Right ventricle myocardium superior (tissue), 1 donor: ENCODE measurements at places on chromosomes 6 and 20.

GRCh38 chr6:53862662-53863462, 68.1 kb downstream of the LRRC1 start:
- DNase-seq = no peak

DNA sequence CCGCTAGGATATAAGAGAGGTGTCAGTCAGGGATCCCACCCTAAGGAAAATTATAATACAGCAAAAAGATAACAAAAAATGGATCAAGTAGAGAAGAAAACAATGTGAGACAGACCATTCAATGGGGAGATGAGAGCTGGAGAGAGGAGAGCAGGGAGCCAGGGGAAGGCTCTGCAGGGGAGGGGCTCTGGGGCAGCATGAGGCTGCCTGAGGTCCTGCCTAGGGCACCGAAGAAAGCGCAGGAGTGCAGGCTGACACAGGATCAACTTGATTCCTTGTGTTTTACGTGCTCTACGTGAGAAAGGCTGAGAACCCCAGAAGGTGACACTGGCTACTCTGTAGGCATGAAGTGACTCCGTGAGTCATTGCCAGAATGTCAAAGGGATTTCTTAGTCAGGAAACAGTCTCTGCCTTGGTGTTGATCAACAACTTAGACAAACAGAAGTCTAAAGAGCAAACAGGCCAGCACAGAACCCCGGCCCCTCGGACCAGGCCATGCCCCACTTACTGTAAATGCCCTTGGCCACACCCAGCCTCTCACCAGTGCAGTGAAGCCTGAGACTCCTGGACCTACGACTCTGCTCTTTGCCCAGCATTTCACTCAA, 290.1 kb upstream of the PRDM1 start:
- DNase-seq = no peak

DNA sequence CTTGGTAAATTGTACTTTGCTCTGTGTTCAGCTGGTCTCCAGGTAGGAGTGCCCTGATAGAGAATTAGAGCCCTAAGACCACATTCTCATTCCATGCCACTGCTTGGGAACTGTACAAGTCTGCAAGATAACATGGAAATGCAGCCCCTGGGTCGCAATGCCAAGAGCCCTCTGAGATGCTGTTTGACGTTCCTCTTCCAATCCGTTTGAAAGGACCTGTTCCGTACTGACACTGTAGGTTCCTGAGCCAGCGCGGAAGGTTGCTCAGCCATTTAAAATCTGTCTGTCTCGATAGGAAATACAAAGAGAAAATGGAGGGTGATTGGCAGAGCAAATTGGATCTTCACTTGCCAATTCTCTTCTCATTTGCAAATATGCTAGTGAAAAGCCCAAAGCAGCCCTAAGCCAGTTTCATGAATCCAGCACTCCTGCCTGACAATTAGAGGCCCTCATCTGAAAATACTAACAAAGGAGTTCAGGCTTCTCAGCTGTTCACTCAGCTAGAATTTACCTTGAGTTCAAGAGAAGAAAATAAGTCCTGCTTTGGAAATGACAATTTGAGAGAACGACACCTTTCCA, 100.6 kb upstream of the AFDN start:
- no peak for DNase-seq

- no peak for DNase-seq
Observed at GRCh38 chr6:12584631-12585405, 131.7 kb upstream of the PHACTR1 start.

DNA sequence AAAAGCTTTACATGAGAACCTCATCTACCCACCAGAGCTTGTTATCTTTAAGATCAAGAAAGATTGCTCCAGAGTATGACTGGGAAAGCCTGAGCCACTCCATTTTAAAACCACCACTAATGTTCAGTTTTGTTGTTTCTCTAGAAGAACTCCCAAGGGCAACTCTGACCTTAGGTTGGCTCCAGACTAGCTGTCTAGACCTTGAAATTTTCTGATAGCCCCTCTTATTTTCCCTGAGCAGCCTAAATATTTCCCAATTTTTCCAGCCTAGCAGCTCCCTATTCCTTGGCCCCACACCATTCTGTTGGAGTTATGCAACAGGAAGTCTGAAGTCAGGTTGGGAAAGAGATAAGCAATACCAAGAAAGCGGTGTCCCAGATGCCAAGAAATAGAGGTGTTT, 84.6 kb upstream of the TCF21 start:
- no peak for DNase-seq

- no peak for DNase-seq
Observed at GRCh38 chr6:22133357-22133756, 163.5 kb downstream of the PRL start.

- peak; percentile 79 for DNase-seq
Observed at GRCh38 chr20:58892141-58892931, 39.8 kb downstream of the GNAS start.

DNA sequence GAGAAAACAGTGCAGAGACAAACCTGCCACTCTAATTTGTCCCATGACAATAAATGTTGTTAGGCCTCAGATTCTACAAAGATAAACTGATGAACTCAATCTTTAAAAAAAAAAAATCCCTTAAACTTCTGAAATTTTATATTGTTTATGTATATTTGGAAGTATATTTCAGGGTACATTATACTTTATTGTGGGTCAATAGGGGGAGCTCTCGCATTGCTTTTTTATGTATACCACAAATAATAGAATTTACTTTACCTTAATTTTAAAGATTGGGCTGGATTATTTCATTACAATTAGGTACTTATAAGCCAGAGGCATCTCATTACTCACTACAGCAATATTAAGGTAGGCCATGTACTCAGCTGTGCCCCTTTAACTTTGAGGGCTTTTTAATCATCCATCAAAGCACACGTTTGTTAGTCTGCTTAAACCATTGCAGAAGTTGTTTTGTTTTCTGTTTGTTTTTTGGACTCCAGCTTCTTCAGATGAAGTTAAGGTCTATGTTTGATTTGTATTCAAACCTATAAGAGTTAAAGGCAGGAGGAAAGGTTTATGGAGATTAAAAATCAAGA, 56.3 kb upstream of the EYA4 start:
- DNase-seq = no peak

GRCh38 chr6:121594053-121594452, 158.6 kb downstream of the GJA1 start:
- DNase-seq = no peak

DNA sequence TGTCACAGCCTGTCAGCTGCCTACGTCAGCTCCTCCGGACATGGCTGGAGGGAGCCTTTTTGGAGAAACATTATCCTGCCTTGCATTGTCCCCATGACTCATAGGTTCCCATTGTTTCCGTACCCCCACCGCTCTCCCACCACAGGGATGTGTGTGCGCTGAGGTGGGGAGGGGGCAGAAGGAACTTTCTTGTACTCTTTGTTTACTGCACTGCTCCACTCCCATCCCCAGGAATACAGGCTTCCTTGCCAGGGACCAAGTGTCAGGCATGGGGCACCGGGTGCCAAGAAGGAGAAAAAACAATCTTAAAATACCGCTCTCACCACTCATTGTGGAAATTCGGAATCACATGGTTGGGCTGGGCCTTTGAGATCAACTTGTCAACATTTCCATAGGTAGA, 51.0 kb downstream of the KCNK5 start:
- no peak for DNase-seq

DNA sequence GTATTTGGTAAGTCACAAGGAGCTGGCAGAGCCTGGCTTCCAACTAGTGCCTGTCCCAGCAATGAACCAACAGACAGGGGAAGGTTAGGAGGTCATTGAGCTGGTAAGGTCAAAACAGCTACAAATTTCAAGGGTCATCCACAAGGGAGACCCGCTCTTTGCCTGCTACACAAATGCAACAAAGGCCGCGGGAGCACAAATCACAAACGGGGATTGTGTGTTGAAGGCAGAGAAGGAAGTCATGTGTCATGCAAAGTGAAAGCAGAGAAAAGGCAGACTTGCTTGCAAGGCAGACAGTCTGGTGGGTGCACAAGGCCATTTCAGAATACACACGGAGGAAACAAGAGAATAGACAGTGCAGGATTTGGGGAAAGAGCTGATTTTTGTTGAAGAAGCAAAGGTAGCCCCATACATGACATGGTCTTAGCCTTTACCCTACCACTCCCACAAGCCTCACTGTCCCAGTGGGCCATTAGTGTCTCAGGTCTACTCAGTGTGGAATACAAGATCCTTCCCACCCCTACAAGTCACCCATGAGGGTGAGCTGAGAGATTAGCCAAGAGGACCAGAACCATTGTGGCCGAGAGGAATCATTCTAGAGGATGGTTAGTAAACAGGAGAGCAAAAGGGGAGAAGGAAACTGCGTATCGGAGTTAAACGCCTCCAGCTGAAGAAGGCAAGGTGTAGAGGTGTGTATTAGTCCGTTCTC, 18.1 kb upstream of the SAMHD1 start:
- no peak for DNase-seq
